ENCODE measurements at places on chromosomes 7 and 10. TPM values are rescaled to one million over a fixed set of nuclear protein-coding genes. Genes with fewer than 3 reads are reported as not detected.

DNA sequence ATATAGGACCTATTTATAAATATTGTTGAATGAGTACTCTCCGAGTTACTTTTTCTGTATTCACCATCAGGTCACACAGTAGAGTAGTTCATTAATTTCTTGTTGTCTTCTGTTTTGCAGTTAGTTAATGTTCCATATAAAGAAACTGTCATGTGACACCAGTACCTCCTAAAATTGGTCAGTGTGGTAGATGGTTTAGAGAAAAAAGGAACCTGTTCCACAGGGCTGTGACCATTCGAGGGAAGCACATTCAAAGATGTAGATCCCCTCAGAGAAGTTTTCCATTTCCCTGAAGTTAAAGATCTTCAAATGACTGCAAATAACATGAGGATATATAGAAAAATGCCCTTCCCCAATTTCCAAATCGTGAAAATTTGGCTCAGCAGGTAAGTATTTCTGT, 45.7 kb downstream of the PRPF18 start:
- DNase-seq = no peak

SUN3 gene
- total RNA-seq = not detected

GRCh38 chr7:130880668-130881067, 146.7 kb upstream of the KLF14 start:
- no peak for DNase-seq

MAGI2 gene
- 0.84 TPM for total RNA-seq

- no peak for DNase-seq
Observed at GRCh38 chr7:2299131-2299829, 15.0 kb downstream of the SNX8 start.

DNA sequence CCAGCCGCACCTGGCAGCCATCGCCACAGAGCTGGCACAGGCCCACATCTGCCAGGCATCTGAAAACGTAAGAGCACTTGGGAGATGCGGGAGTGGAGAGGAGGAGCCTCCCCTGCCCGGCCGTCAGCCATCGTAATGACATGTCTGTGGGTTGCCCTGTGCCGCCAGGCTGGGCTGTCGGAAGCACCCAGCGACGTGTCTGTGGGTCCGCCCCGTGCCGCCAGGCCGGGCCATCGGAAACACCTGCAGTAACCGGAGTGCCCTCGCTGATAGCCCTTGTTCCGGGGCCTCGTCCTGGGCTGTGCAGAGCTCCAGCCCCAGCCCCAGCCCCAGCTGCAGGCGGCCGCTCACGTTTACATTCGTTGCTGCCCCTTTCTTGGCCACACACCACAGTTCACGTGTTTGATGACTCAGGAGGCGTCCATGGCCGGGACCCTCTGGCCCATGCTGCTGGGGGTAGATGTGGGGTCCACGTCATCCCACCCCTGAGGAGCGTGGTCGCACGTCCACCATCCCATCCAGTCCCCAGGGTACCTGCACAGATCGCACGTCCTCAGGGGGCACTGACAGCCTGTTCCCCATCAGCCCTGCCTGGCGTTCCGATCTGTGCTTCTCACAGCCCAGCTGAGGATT, 30.0 kb upstream of the PRKAR1B start:
- no peak for DNase-seq

CNTNAP2 gene
- not detected for total RNA-seq

DNA sequence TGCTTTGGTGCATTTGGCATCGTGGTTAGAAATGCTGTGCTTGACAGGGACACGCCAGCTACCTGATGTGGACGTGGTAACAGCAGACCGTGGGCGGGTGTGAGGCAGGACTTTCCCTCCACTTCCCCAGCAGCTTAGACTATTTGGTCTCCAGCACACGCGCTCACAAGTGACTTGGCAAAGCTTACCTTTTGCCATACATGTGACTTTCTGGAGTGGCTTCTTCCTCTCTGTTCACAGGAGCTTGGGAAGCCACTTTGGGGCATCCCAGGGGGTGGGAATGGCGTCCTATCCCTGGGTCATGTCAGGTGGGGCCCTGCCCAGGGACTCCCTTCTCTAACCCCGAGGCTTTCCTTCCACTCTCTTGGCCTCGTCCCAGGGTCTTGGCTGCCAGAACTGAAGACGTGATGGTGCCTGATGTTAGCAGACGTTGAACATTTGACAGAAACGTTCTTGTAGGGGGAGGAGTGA, 228.7 kb upstream of the KLF6 start:
- no peak for DNase-seq

- DNase-seq = no peak
Observed at GRCh38 chr10:111200505-111201186, 123.8 kb downstream of the ADRA2A start.

GRCh38 chr10:4331150-4331549, 494.9 kb upstream of the AKR1E2 start:
- no peak for DNase-seq

DNA sequence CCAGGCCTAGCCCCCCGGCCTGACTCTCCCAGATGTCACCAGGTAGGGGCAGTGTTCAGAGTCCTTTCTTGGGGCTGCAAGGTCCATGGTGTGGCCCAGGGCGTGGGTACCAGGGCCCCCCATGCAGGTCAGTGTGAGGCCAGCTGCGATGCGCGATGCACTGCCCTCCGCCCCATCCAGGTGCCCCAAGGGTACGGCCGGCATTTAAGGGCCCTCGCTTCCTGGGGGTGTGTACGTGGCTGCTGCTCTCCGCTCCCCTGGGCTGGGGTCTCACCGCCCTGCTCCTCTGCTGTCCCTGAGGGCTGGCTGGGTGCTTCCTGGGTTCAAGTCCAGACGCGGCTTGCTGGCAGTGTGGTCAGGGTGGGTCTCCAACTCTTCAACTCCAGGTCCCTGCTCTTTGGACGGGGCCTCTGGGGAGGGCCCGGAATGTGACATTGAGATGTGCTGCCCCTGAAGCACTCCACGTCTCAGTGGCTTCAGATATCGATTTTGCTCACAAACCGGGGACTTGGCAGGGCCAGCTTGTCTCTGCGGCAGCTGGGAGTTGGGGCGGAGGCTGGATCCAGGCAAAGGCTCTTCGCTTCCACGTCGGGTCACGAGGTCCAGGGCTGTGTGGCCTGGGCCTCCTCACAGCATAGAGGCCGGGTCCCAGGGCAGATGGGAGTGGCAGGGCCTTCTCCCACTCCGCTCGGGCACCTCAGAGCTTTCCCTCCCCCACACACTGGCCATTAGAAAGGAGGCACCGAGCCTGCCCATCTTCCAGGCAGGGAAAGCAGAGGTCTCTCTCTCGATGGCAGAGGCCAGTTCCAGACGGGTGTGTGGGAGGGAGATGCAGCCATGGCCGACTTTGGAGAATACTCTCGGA, 93.2 kb downstream of the UNCX start:
- no peak for DNase-seq

GRCh38 chr10:21531164-21531563, 2.9 kb upstream of the MLLT10 start:
- peak; percentile 63 for DNase-seq

DNA sequence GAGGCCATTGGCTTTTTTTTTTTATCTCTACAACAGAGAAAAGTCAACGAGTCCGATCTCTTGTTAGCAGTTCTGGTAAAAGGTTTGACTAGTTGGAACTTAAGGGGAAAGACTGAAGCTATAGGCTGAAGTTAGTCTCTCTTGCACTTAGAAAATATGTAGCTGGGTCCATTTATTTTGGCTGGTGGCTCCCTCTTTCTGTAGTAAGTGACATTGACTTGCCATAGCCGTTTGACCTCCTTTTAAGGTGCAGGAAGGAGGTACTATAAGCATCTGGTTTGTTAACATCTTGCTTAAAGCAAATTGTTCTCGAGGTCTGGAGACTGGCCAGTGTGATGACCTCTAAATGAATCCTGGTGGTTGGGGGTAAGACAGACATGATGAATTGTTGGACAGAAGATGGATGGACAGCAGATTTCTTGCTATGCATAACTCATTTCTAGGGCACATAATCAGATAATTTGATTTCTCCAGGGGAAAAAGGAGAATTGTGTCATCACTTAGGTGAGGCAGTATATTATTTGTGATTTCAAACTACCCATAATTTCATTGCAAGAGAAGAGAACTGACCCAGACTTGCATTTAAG, 356.3 kb upstream of the GALNT17 start:
- no peak for DNase-seq

DNA sequence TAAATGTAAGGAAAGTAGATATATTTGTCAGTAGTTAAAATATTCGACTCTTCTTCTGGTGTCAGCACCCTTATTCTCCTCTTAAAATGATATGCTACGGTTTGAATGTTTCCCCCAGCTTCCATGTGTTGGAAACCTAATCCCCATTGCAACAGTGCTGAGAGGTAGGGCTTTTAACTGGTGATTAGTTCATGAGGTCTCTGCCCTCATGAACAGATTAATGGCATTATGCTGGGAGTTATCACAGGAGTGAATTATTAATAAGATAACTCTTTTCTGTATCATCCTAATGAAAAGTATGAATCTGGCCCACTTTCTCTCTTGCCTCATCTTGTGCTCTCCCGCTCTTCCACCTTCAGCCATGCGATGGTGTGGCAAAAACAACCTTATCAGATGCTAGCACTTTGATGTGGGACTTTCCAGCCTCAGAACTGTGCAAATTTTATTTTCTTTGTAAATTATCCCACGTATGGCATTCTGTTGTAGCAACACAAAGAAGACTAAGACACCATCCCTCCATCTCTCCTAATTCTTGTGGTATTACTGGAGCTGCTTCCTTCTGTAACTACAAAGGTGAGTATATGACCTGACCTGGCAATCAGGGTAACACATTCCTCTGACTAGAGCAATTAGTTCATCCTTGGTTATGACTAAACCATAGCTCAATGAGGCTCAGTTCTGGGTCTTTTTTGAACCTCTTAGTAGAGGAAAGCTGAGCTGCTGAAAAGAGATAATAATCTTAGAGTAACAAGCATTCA, 171.1 kb upstream of the TMEM196 start:
- peak; percentile 57 for DNase-seq

EVX1 gene
- total RNA-seq = not detected

MYL10 gene
- total RNA-seq = not detected

DNA sequence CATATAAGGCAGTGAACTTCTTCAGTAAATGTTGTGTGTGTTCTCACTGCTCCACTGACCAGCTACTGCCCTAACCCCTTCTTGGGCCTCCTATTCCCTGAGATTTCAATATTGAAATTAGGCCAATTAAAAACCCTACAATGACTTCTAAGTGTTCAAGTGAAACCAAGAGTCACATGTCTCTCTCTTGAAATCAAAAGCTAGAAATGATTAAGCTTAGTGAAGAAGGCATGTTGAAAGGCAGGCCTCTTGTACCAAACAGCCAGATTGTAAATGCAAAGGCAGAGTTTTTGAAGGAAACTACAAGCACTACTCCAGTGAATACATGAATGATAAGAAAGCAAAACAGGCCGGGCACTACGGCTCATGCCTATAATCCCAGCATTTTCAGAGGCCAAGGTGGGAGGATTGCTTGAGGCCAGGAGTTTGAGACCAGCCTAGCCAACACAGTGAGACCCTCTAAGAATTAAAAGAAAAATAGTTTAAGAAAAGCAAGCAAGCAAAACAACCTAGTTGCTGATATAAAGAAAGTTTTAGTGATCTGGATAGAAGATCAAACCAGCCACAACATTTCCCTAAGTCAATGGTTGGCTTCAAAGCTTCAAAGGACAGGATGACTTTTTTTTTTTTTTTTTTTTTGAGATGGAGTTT, 22.3 kb downstream of the BRAF start:
- DNase-seq = no peak

- DNase-seq = no peak
Observed at GRCh38 chr10:92572362-92573090, 1.4 kb downstream of the IDE start.

GRCh38 chr10:46094197-46094500, 48.1 kb upstream of the MSMB start:
- no peak for DNase-seq

GRCh38 chr7:131235489-131236317, 92.0 kb upstream of the MKLN1 start:
- DNase-seq = peak; percentile 84

DNA sequence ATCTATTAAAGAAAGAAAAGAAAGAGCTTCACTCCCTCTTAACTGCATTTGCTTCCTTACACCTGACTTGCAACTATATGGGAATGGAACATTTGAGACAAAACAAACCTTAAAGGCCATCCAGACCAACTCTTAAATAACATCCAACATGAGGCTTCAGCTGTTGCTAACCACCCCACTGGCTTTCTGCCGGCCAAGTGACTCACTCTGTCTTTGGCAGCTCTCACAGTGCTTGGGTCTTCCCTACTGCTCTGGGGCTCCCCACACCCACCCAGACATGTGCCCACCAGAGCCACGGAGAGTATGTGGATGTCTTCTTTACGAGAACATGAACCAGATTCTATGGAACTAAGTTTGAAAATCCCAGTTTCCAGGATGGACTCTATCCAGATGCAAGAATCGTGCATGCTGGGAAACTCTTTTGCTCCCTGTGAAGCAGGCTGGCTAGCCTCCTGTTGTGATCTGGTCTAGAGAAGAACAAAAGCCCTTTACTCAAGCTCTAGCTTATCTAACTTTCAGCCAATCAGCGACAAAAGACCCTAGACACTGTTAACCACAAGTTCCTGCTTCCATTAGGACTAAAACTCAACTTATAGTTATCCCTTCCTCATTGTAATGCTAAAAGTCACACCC, 245.7 kb downstream of the TCERG1L start:
- DNase-seq = no peak

- no peak for DNase-seq
Observed at GRCh38 chr7:100266576-100267354, 40.7 kb upstream of the SPDYE3 start.

- DNase-seq = peak; percentile 52
Observed at GRCh38 chr7:101678658-101679057, 49.6 kb upstream of the MYL10 start.

- no peak for DNase-seq
Observed at GRCh38 chr7:95470452-95470851, 15.3 kb upstream of the ASB4 start.

- DNase-seq = no peak
Observed at GRCh38 chr7:107694386-107694785, 33.8 kb downstream of the SLC26A4 start.
